ENCODE measurements at places on chromosomes 4 and X.

DNA sequence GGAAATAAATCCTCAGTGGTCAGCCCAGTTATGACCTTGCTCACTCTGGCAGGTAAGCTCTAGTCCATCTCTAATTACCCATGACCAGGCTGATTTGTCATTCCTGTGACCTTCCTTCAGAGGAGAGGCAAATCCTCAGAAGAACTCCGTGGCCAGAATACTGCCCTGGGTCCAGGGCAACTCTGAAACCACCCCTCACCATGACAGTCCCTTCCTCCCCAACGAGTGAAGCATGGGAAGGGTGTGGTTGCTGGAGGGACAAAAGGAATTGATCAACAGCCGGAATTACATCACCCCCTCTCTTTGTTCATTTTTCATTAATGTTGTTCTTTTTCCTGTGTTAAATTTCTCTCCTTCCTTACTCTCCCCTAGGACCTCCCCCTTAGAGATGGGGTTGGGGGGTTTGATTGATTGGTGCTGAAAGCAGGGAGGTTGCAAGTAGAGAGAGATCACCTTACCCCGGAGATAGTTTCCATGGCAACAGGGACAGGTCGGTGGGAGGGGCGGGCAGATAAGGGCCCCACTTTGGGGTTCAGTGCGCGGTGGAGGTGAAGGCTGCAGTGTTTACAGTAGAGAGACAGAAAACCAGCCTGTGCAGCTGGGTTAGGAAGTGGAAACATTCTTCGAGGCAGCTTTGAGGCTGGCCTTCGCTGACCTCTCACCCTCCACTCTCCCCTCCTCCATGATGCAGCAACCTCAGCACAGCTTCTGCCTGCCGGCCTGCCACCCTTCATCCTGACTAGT, 647.4 kb downstream of the BCOR start:
- H3K36me3 ChIP-seq, result no peaks in the 10 kb centered on the region
- H3K27me3 ChIP-seq, result peaks cover 35% of the 10 kb centered on the region
- H3K4me3 ChIP-seq, result no peak overlapping the region
- no peak overlapping the region for H3K27ac ChIP-seq
- no peak for DNase-seq

DNA sequence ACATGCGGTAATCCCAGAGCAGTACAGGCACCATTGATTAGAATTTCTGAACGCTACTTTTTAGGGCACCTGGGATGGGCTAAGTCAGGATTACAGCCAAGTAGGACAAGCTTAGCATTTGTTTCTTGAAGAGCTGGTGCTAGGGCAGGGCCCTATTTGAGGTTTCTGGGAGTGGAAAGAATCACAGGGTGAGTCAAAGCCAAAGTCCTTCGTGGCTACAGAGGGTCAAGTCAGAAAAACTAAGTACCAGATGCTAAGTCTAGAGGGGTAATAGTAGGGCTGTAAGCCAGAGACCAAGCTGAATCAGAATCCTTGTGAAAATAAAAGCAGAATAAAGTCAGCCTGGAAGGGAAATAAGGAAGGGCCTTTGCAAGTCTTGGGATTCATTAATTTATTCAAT, 448.6 kb downstream of the ZIC3 start:
- no peak overlapping the region for H3K27ac ChIP-seq
- H3K4me1 ChIP-seq, result no peaks in the 10 kb centered on the region
- no peak for DNase-seq
- H3K36me3 ChIP-seq, result no peaks in the 10 kb centered on the region
- H3K4me3 ChIP-seq, result no peak overlapping the region
- peaks cover 31% of the 10 kb centered on the region for H3K27me3 ChIP-seq

DNA sequence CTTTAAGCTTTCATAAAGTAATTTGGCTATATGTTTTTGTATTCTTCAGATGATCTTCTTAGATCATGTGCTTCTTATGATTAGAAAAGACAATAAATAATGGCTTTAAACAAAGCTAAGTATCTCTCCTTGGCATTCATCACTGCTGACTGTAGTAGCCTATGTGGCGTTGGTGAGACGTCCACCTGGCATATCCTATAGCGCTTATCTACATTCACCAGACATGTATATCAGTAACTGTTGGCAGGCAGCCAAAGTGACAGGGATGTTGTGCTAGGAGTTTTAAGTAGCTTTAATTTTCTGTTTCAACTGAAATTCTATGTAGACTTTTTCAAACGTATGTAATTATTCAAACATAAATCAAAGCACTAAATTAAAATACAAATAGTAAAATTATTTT, 276.4 kb downstream of the IL15 start:
- H3K27ac ChIP-seq, result no peak overlapping the region
- no peaks in the 10 kb centered on the region for H3K4me1 ChIP-seq
- H3K27me3 ChIP-seq, result peaks cover 7% of the 10 kb centered on the region
- no peaks in the 10 kb centered on the region for H3K36me3 ChIP-seq

DNA sequence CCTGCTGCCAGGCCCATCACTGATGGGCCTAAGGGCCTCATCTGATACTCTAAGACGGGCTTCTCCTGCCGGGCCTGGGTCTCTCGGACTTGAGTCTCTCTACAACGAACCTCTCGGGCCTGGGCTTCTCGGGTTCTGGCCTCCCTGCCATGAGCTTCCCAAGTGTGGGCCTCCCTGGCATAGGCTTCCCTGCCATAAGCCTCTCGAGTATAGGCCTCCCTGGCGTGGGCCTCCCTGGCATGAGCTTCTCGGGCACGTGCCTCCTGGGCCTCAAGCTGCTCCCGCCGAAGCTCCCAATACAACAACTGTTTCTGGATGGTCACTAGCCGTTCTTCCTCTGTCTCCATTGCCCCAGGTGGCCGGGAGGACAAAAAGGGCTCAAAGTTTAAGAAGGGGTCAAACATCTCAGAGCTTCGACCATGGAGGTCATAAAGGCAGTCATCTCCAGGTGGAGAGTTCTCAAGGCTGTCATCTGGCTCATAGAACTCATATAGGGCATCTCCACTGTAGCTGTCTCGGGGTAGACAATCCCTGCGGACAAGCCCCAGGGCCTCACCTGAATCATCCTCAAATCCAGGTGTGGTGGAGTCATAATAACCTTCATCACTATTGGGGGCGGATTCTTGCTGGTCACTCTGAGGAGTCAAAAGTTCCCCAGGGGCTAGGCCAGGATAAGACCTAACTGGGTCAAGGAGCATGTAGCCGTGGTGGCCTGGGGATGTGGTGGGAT, 14.1 kb downstream of the AMER1 start:
- peaks cover 31% of the 10 kb centered on the region for H3K36me3 ChIP-seq
- no peaks in the 10 kb centered on the region for H3K4me1 ChIP-seq
- H3K27me3 ChIP-seq, result no peaks in the 10 kb centered on the region
- DNase-seq, result no peak

- no peaks in the 10 kb centered on the region for H3K27me3 ChIP-seq
Measured at GRCh38 chrX:727738-728621, 97.4 kb downstream of the SHOX start.

DNA sequence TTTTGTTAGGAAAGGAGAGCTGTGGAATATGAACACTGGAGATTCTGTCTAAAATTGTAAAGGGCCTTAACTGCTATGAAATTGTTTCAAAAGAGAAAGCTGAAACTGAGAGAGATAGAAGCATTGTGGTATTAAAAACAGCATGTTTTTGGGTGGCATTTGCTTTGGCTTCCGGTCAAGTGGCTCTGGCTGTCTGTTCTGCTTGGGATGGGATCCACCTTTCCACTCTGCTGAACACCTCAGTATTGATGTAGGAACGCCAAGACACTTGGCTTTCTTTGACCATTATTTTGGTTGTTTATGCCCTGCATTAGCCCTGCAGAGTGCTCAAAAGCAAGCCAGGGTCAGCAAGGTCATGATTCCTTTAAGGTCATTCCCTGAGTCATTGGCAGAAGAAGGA, 199.7 kb downstream of the SLC4A4 start:
- no peaks in the 10 kb centered on the region for H3K27me3 ChIP-seq
- H3K27ac ChIP-seq, result no peak overlapping the region
- DNase-seq, result no peak
- no peaks in the 10 kb centered on the region for H3K4me1 ChIP-seq

GRCh38 chrX:72057849-72058248, 73.9 kb downstream of the RTL5 start:
- no peak overlapping the region for H3K27ac ChIP-seq
- no peaks in the 10 kb centered on the region for H3K36me3 ChIP-seq
- no peaks in the 10 kb centered on the region for H3K4me1 ChIP-seq
- no peak overlapping the region for H3K4me3 ChIP-seq
- no peak for DNase-seq
- peaks cover 69% of the 10 kb centered on the region for H3K27me3 ChIP-seq

- H3K36me3 ChIP-seq, result no peaks in the 10 kb centered on the region
- no peak overlapping the region for H3K27ac ChIP-seq
- DNase-seq, result no peak
Measured at GRCh38 chr4:119580293-119580692, 48.3 kb downstream of the PDE5A start.

Measured in activated T-cell treated with anti-CD3 and anti-CD28 coated beads, Interleukin-2, amount 50 U/mL, for 24 hours (primary cell).